ENCODE measurements at places on chromosomes 12 and 14.

DNA sequence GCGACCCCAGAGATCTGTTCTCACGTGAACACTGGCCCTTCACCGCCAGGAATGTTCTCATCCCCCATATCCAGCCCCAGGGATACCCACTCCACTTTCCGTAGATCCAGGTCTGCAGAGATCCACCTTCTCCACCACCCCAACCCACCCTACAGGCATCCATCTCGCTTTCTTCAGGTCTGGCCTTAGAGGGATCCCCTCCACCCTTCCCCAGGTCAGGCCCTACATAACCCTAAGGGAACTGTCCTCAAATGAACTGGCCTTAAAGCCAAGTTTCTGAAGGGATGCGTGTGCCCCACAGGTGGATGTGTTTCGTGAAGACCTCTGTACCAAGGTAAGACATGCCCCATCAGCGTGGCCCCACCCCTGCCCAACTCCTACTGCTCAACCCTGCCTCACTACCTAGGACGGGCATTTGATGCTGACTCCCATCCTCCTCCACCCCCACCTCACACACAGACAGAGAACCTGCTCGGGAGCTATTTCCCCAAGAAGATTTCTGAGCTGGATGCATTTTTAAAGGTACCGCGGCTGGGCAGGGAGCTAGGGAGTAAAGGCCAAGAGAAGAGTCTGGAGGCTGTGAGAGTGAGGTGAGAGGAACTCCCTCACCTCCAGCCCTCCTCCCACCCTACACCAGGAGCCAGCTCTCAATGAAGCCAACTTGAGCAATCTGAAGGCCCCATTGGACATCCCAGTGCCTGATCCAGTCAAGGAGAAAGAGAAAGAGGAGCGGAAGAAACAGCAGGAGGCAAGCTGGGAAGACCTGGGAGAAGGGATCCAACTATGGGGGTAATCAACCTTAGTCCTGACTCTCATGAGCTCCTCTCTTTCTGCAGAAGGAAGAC is 912 bp downstream of the PSME1 start:
- DNase-seq = no peak

GRCh38 chr12:45122768-45123380 is 72.0 kb upstream of the DBX2 start:
- no peak for DNase-seq

- DNase-seq = no peak
Observed at GRCh38 chr14:87158283-87158682, 834.7 kb downstream of the GALC start.

GRCh38 chr12:114667669-114668150 is 16.3 kb downstream of the TBX3 start:
- DNase-seq = no peak

DNA sequence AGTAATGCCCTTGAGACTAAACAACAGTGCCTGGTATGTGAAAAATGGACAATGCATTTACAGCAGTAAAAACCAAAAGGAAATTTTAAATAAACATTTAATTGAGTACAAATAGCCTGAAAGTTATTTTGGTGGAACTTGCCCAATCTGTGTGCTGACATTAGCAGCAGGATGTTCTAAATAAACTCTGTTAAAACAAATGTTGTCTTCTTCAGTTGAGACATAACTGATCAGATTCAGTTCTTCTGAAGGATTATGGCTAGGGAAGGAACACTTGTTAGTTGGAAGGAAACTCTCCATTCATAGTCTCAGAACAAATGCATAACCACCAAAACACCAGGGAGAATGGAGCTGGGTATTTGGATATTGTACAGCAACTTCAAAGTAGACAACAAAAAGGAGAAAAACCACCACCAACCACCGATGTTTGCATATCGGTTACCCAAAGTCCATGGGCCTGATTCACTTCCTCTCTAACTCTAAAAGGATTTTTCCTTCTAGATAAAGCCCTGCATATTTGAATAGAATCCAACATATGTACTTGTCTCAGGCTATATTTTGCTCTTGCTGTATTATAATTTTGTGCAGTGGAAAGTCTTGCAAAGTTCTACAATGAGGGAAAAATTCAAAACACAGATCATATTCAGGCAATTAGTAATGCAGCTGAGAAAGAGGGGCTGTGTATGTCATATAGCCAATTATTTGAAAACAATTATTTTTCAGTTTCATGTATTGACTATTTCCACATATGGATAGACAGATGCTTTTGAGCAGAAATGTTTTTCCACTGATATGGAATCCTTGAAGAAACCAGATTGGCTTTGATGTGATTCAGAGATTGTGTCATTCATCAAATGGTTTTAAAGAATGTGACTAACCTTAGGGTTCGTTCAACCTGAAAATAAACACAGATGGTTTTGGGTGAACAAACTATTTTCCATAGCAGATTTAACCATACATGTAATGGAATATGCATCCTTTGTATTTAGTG is 152.2 kb upstream of the BMP4 start:
- no peak for DNase-seq

GRCh38 chr14:74882103-74882920 is 596 bp downstream of the DLST start:
- peak; percentile 76 for DNase-seq

GRCh38 chr12:121144416-121144914 is 11.8 kb downstream of the P2RX7 start:
- DNase-seq = peak; percentile 97

- peak; percentile 1 for DNase-seq
Observed at GRCh38 chr14:19771895-19772430, 1.3 kb upstream of the OR4M1 start.

- DNase-seq = no peak
Observed at GRCh38 chr12:60920841-60921495, 1325.1 kb downstream of the SLC16A7 start.

DNA sequence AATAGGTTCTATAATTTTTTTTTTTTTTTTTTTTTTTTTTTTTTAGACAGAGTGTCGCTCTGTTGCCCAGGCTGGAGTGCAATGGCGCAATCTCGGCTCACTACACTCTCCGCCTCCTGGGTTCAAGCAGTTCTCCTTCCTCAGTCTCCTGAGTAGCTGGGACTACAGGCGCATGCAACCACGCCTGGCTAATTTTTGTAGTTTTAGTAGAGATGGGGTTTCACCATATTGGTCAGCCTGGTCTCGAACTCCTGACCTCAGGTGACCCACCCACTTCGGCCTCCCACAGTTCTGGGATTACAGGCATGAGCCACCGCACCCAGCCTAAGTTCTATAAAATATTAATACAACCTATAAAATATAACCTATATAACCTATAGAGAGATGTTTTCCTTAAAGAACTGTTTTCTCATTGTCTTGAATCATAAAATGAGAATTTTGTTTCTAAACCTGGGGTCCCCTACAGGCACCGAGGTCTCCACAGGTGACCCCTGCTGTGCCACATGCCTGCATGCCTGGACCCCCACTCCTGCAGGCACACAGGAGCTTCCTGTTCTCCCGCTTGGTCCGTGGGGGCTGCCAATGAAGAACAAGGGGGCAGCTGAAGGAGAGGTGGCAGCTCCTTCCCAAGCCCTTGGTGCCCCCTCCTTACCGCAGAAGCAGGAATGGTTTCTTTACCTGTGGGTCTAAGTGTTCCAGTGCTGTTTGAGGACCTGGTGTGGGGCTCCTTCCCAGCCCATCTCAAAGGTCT is 70.9 kb upstream of the ZFP36L1 start:
- DNase-seq = no peak

DNA sequence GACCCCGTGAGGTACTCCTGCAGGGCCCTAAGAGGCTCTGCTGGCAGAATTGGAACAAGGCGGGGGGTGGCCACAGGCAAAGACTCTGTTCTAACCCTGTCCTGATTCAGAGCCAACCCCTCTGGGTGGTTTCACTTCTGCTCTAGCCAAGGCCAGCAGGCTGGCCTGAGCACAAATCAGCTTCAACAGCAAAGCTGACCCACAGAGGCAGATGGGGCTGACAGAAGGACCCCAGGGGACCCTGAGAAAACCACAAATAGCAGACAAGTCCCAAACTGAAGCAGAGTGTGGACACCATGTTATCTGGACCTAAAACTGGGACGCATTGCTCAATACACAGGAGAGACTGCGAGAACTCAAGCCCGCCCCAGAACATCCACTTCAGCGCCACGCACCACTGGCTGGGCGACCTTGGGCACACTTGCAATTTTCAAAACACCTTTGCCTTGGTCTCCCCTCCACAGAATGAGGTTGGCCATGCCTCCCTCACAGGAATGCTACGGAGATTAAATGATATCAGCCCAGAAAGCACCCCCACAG is 76.4 kb upstream of the DICER1 start:
- DNase-seq = peak; percentile 43

DNA sequence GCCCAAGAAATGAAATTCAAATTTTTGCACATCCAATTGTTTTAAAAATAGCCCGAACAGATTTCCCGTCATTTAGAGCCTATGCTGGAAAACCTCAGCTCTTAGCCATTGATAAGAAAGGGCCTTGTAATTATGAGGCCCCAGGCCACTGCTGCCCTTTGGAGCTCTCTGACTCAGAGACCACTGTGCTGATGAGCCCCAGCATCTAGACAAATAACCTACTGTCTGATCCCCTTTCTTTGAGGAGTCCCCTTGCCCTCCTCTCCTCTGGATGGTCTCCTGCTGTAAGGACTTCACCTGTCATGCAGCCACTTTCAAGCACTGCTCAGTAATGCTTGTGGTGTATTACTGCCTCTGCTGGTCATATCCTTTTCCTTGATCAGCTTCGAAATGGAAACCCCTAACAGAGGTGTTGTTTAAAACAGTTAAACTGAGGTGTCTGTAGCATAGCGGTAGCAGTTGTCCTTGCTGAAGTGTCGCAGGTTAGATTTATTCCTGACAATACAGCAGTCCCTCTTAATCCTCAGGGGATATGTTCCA is 159.9 kb upstream of the SRRM4 start:
- no peak for DNase-seq

GRCh38 chr14:37051153-37051552 is 121.3 kb downstream of the SLC25A21 start:
- DNase-seq = no peak

- DNase-seq = no peak
Observed at GRCh38 chr12:120642121-120642520, 1.7 kb downstream of the CABP1 start.

GRCh38 chr12:89574736-89575208 is 48.9 kb upstream of the POC1B start:
- DNase-seq = no peak

DNA sequence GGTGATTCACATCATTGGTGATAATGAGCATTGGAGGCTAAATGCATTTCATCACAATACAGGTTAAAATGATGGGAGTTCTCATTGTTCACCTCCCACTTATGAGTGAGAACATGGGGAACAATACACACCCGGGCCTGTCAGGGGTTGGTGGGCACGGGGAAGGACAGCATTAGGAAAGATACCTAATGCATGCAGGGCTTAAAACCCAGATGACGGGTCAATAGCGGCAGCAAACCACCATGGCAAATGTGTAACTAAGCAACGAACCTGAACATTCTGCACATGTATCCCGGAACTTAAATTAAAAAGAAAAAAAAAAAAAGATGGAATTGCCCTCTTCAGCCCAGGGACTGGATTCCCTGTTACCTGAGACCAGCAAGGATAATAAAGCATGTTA is 2.3 kb upstream of the LUM start:
- no peak for DNase-seq

- DNase-seq = no peak
Observed at GRCh38 chr14:93285044-93285443, 47.8 kb downstream of the BTBD7 start.

GRCh38 chr14:68182492-68182891 is 362.9 kb downstream of the RAD51B start:
- DNase-seq = no peak

DNA sequence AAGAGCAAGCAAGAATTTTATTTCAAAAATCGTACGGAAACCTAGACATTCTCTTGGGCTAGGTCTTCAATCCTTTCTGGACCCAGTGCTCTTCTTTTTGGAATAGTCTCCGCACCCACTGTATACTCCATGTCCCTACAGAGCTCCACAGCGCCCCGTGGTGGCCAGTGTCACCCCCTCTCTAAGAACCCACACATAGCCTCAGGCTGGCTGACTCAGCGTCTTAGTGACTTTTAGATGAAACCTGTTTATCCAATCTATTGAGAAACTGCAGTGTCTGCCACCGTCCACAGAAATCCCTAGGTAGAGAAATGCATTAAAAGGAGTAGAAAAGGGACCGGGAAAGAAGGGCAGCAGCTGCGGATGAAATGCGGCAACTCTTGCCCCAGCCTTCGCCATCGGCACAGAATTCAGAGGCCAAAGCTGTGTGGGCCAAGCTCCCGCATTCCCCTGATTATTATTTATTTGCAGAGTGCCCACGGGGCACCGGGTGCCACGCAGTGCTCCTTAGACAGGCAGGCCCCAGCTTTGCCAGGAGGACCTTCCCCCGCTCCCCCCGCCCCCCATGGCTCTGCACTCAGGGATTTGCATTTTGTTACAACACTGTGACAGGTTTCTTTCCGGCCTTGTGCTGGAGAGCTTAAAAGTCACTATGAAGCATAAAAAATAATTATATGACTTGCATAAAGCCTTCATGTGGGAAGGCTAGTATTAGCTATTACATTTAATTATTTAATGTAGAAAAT is 170.1 kb upstream of the FKBP4 start:
- peak; percentile 19 for DNase-seq

DNA sequence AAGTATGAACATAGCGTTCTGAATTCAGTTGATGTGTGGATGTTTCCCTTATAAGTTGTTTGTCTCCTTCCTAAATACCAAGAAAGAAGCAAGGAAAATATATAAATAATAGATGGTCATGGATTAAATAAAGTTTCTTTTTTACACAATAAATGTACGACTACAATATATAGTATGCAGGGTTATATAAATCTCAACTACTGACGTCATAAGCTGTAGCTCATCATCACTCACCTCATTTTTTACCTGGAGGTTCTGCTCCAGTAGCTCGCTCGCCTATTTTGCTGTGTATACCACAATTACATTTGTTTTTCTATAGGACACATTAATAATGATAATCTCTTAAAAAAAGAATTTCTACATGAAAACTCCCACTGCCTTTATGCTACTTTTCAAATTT is 109.5 kb downstream of the NTS start:
- no peak for DNase-seq

DNA sequence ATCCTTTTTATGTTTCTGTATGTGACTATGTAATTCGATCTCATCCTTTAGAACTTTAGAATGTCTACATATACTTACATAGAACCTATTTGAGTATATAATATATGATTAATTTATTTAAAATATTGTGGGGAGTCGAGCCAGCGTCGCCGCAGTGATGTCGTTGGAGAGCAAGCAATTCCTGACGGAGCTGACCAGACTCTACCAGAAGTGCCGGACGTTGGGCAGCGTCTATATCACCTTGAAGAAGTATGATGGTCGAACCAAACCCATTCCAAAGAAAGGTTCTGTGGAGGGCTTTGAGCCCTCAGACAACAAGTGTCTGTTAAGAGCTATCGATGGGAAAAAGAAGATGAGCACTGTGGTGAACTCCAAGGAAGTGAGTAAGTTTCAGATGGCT is 6.4 kb upstream of the CD27 start:
- DNase-seq = no peak

GRCh38 chr12:24475337-24475736 is 473.6 kb downstream of the BCAT1 start:
- no peak for DNase-seq

- no peak for DNase-seq
Observed at GRCh38 chr14:64801800-64802199, 77.9 kb downstream of the SPTB start.

GRCh38 chr14:50320283-50320682 is 8.2 kb downstream of the DMAC2L start:
- DNase-seq = peak; percentile 84

GRCh38 chr12:67742461-67742860 is 93.9 kb downstream of the DYRK2 start:
- no peak for DNase-seq

GRCh38 chr12:77122236-77122635 is 56.9 kb upstream of the E2F7 start:
- no peak for DNase-seq

- no peak for DNase-seq
Observed at GRCh38 chr12:26513363-26514043, 318.1 kb downstream of the SSPN start.

- no peak for DNase-seq
Observed at GRCh38 chr12:32105986-32106516, 596 bp upstream of the BICD1 start.
